GM19239 (cell line): ENCODE measurements at places on chromosomes 5 and 9.

GRCh38 chr5:178940569-178941360 lies at the start of gene ZNF454:
Gene ZNF454 (plus strand): TSS chr5:178941198. CDS start chr5:178942792, 1,594 bp downstream.
- no peak for DNase-seq

GRCh38 chr9:32986971-32987370 lies 14.5 kb downstream of the APTX start:
- no peak for DNase-seq

DNA sequence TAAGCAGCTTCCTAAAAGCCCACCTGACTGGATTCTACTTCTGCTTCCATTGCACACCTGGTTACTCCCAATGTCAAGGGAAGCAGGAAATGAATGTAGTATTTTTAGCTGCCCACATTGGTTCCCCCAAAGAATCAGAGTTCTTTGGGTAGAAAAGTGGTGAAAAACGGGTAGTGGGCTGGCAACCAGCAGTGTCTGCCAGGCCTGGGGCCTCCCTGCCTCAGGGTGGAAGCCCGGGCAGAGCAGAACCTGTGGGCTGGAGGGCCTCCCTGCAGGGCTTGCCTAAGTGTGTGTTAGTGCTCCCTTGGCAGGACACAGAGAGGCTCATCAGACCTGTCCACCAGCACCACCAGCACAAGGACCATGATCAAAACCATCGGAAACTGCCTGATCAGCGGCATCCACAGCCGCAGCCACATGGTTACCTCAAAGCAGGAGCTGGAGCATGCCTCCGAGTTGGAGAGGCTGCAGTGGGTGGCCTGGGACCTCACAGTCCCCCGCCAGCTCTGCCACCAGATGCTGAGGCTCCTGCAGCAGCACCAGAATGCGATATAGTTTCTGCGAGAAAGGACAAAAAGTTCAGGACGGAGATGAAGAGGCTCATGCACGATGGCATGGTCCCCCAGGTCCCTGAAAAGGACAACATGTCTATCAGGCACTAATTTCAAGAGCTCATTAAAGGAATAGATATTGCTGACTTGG lies 72.2 kb downstream of the PTPDC1 start:
- no peak for DNase-seq

- DNase-seq, result no peak
Measured at GRCh38 chr5:95915999-95916686, 45.5 kb downstream of the ELL2 start.

DNA sequence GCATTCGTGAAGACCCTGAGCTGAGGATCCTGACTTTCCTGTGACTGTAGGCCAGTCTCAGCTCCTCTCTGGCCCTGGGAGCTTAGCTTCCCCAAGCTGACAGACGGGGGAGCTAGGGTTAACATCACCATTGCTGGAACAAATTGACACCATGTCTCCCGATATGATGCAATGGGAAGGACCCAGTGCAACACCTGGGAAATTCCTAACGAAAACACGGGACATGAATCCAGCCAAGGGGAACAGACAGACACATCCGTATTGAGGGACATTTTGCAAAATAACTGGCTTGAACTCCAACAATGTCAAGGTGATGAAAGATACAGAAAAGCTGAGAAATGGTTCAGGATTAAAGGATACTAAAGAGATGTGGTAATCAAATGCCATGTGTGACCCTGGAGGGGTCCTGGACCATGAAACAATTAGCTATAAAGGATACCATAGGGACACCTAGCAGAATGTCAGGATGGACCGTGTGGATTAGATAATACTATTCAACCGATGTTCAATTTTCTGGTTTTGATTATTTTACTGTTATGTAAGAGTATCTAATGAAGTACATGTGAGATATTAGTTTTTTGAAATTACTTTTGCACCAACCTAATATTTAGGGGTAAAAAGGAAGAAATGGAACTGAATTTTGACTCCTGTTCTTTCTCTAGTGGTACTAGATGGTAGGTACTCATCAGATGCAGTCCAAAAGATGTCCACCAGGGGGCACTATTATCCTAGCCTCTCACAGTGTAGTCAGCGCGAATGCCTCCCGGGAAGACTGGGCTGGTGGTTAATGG lies 52.7 kb downstream of the NDST1 start:
- peak; percentile 73 for DNase-seq

DNA sequence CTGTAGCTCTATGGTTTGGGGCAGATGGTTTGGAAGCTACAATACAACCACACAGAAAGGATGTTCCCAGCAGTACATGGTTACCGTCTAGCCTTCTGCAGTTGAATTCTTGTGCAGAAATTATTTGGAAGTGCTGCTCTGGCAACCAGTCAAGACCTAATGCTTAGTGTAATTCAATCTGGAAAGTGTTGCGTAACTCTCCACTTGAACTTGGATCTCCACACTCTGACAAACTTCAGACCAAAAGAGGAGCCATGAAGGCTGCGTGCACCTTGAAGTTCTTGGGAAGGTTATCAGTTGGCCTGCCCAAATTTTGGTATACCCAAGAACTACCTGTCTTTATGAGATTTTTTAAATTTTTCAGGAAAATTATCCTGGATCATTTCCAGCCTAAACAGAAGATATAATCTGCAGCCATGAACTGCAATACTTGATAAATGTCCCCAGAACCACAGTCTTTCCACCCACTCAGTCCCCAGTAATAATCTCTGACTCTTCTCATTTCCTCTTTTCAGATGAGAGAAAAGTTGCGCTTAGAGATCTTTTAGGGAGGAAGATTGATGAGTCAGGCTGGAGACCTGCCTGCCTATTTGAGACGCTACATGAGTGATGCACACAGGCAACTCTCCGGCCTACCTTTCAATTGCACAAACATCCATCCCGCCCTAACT lies 159.9 kb downstream of the FANCC start:
- DNase-seq, result no peak

DNA sequence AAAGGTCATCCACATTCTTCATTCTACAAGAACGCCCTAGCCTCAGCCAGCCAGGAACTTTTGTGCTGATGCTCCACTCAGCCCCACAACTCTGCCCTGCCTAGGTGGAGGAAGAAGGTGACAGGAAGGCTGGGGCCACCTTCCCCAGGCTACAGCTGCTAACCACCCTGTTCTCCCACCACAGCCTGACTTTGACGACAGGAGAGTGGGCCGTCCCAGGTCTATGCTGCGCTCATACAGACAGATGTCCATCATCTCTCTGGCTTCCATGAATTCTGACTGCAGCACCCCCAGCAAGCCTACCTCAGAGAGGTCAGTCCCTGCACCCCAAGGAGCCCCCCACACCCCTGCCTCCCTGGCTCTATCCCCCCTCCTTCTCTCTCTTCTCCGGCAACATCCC lies 28.2 kb upstream of the FOXI1 start:
- DNase-seq, result no peak

DNA sequence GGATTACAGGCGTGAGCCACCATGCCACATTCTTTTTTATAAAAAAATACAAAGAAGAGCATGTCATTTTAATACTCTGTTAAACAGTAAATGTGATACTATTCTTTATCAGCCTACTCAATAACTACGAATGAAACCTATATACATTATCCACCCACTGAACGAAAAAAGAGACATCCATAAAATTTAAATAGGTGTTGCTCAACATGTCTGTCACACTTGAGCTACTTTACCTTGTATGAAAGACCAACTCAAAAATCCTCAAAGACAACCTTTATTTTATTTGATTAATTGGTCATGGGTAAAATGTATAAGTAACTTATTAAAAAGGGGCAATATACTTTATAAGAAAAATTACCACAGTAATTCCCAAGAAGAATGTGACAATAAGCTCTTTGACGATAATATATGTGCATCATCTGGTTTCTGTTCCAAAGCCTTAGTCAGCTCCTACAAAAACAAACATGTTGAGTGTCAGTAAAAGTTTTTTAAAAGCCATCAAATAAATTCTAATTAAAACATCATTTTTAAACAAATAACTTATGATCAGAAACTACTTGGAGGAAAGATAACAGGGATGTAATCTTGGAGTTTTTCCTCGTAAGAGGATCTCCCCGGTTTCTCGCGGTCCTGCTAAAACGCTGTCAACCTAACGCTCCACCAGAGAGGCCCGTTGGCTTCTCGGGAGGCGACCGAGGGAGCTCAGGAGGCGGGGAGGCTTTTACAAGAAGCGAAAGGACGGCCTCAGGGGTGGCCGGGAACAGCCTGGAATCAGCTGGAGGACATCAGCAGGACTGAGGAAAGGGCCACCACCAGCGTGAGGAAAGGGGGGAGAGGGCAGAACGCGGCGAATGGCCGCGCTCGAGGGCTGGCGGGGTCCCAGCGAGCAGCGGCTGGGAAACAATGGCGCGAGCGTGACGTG lies 13.5 kb upstream of the ANKRD18B start:
- peak; percentile 19 for DNase-seq

DNA sequence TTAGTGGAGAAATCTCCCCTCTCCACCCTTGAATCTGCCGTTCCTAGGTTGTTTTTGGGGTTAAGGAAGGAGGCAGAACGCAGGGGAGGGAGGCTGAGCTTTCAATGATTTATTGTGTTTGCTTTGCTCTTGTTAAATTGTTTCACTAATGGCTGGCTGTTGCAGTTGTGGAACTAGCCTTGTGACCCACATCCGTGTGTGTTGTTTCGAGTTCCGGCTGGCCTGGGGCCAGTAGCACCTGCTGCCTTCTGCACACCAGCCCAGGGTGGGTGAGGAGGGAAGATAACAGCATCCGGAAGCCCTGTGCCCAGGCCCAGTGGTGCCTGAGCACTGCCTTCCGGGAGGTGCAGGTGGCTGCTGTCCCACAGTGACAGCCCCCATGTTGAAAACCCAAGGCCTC lies 3.6 kb downstream of the ERGIC1 start:
- DNase-seq, result peak; percentile 78

GRCh38 chr9:121998513-121999049 lies 94.5 kb downstream of the TTLL11 start:
- no peak for DNase-seq

DNA sequence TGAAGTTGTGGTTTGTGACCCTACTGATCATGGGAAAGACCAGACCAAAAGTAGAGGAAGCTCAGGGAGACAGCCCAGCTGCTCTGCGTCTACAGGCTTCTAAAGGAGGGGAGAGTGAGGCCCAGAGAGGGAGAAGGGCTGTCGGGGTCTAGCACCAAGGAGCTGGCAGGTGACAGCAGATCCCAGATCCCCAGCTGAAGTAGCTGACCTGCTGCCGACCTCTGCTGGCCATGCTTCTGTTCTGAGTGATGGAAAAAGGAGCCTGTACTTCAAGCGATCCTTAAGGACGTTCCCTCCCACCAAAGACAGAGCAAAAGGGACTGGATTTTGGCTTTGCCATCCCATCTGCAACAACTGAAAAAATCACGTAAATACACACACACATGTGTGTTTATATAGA lies 22.7 kb upstream of the QSOX2 start:
- DNase-seq, result no peak

DNA sequence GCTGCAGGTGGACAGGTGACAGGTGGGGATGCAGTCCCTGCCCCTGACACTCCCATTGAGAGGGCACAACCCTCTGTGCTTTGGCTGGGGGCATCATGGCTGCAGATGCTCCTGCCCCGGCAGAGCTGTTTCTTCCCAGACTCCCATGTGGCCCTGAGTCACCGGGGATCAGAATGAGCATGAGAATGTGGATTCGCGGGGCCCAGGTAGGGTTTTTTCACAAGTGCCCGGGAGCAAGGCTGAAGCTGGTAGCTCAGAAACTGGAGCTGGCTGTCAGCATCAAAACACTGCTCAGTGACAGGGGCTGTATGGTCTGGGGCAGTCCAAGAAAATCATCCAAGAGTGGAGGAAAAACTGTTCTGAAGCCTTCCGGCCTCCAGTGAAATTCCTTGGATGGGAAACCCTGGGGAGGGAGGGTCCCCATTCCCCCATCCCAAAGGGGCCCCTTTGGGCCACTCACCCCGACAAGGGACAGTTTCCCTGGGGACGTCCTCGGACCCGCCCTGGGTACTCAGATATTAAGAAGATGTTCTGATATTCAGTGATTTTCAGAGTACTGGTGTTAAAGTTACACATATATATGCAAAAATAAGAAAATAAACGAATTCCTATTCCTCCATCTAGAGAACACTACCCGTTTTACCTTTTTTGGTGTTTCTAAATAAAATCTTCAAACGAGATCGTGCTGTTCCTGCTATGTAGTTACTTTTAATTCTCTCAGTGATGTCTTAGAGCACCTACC lies 120.1 kb upstream of the LPCAT1 start:
- DNase-seq, result no peak

GRCh38 chr9:103574056-103574455 lies 520.1 kb upstream of the SMC2 start:
- no peak for DNase-seq

- no peak for DNase-seq
Measured at GRCh38 chr9:109449036-109449798, 48.9 kb downstream of the PTPN3 start.

DNA sequence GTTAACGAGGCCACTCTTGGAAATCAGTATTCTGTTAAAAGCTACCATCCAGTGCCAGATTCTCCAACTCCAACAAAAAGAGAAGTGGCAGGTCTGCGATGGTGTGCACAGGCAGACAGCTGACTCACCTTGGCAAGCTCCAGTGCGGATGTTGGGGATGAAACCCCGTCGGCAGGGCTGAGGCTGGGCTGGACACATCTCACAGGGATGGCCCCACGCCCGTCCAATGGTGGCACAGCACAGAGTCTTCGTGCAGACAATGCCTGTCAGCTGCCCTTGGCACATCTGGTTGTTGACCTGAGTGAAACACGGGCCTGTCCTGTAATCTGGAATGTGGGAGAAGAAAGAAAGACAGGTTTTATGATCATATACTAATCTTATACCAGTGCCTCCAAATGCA lies 73.4 kb downstream of the FBN2 start:
- no peak for DNase-seq

DNA sequence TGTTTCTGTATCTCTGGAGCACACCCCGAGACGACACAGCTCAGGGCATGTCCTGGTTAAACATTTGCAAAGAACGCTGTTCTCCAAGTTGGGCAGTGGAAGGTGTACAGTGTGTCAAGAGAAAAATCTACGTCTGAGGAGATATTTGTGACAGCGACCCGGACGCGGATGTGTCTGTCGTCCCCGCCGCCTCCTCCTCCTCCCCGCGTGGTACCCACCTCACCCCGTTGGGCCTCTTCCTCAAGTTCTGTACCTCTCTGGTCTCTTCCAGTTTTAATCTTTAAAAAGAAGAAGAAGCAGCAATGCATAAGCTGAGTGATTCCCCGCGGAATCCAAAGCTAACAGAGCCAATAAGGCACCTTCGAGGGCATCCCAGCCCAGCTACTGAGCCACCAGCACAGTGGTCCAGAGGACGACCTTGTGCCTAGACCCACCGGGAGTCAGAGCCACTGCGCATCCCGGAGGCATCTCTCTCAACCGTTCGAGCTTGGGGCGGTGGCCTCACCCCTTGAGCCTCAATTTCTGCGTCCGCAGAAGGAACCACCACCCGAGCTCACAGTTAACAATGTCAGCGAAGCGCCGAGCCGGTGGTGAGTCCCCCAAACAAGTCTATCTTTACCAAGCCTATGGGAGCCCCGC lies 467 bp downstream of the C9orf78 start:
- no peak for DNase-seq

- no peak for DNase-seq
Measured at GRCh38 chr5:133680830-133681565, 68.7 kb upstream of the FSTL4 start.

GRCh38 chr9:91765296-91765695 lies 184.7 kb downstream of the ROR2 start:
- DNase-seq, result no peak

GRCh38 chr9:134258828-134259546 lies 67.3 kb upstream of the RXRA start:
- no peak for DNase-seq
